Stimulated activated CD4-positive, alpha-beta T cell treated with anti-CD3 and anti-CD28 coated beads, Interleukin-4, amount 100 ng/mL, for 24 hours (primary cell): ENCODE measurements at places on chromosomes 12 and 14.

DNA sequence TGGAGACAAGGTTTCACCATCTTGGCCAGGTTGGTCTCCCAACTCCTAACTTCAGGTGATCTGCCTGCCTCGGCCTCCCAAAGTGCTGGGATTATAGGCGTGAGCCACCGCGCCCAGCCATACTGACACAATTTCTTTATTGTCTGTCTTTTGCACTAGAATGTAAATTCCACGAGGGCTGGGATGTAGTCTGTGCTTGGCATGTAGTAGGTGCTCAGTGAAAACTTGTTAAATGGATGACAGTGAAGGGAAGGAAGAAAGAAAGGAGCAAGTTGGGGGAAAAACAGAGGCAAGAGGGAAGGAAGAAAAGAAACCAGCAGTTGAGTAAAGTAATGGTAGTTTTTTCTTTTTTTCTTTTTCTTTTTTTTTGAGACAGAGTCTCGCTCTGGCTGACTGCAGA is 53.1 kb downstream of the LIMA1 start:
- DNase-seq, result no peak

GRCh38 chr12:127629066-127629820 is 637.7 kb upstream of the TMEM132C start:
- DNase-seq, result no peak

- DNase-seq, result no peak
These were observed 63.4 kb downstream of the ANO2 start for GRCh38 chr12:5881666-5882065.

DNA sequence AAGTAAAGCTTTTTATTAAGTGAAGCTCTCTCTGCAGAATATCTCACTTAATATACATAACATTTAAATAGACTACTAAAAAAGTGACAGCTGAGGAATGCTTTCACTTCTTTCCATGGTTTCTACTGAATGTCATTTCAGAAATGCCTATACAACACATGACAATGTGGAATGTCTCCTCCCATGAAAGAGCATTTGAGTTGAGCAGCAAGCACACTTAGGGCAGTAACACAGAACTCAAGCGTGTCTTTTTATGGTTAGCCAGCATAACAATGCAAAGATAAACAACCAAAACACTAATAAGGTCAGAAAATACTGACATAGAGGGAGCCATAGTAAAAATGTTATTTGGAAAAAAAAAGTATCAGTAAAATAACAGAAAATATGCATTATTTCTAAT is 9.4 kb downstream of the PPP1R12A start:
- DNase-seq, result no peak

GRCh38 chr12:62301080-62301798 is 41.0 kb downstream of the USP15 start:
- no peak for DNase-seq

DNA sequence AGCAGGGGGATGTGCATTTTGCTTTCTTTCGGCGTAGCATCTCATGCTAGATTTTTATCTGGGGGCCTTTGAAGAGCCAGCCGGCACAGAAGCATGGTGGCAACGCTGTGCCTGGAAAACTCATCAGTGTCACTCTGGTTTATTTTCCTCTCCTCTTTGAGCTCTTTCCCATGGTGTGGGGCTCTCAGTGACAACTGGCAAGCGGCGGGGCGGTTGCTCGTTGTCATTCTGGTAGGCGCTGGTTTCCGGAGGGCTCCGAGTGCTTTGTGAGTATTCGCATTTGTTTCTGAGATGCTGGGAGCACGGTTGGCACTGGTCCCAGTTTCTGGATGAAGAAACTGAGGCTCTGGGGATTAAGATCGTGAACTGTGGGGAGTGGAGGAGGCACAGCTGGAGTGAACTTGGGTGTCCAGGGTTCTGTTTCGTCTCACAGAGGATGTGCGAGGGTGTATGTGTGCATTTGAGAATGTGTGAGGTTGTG is 23.3 kb downstream of the TPCN1 start:
- no peak for DNase-seq

- no peak for DNase-seq
These were observed 22.8 kb downstream of the PPP1R36 start for GRCh38 chr14:64572386-64573104.

GRCh38 chr12:89230376-89231315 is 121.7 kb downstream of the DUSP6 start:
- no peak for DNase-seq

DNA sequence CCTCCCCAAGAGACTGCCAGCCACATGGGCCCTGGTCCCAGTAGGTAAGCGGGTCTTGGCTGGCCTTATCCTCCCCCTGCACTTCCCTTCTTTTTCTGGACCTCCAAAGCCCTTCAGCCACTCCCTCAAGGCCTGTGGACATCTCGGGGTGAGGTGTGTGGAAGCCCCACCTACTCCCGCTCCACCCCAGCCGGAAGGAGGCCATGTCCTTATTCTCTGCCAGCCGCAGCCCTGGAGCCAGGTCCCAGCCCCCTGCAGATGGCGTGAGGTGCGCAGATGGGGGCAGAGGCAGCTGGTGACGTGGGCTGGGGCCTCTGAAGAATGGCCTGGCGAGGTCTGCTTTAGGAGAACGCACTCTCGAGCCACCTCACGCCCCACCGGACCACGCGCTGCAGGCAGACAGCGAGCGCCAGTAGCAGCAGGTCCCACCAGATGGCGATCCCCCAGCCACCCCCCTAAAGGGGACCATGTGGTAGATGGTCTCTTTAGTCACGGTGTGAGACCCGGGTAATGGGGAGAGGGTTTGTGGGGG is 167.1 kb downstream of the TSPAN9 start:
- DNase-seq, result no peak

DNA sequence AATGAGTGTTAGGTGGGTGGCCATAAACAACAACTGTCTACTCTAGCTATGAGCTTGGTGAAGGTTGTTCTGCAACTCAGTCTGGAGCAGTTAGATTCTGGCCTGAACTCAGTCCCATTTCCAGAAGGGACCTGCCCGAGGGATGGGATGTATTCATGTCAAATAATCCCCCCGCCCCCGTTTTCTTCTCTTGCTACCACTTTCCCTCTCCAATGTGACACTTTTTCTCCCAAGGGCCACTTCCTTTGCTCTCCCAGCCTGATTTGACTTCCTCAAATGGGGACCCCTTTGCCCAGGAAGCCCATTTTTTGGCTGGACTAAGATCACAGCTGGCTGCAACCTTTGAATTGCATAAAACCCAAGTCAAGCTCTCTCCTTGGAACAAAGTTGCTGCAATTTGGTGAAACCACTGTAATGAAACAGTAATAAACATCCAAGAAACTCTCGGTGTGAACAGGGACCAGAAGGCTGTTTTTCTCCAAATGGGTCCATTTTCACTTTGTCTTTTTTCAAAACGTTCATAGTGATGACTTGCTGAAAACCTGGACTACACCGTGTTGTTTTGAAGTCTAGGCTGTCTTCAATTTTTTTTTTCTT is 137.2 kb upstream of the GSC start:
- DNase-seq, result no peak
